ENCODE measurements at places on chromosomes 2 and 18.
A peak's percentile ranks its signal among the peaks of the same experiment; 100 is the strongest.

GRCh38 chr2:193690572-193690971 is 1495.8 kb upstream of the TMEFF2 start:
- no peak for DNase-seq

DNA sequence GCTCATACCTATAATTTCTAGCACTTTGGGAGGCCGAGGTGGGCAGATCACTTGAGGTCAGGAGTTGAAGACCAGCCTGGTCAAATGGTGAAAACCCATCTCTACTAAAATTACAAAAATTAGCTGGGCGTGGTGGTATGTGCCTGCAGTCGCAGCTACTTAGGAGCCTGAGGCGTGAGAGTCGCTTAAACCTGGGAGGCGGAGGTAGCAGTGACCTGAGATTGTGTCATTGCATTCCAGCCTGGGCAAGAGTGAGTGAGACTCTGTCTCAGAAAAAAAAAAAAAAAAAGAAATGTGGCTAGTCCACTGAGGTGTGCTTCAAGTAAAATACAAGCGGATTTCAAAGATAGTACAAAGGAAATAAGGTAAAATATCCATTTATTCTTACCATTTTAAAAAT is 46.2 kb downstream of the RBKS start:
- DNase-seq, result no peak

GRCh38 chr18:22684268-22684667 is 248.9 kb upstream of the RBBP8 start:
- no peak for DNase-seq

DNA sequence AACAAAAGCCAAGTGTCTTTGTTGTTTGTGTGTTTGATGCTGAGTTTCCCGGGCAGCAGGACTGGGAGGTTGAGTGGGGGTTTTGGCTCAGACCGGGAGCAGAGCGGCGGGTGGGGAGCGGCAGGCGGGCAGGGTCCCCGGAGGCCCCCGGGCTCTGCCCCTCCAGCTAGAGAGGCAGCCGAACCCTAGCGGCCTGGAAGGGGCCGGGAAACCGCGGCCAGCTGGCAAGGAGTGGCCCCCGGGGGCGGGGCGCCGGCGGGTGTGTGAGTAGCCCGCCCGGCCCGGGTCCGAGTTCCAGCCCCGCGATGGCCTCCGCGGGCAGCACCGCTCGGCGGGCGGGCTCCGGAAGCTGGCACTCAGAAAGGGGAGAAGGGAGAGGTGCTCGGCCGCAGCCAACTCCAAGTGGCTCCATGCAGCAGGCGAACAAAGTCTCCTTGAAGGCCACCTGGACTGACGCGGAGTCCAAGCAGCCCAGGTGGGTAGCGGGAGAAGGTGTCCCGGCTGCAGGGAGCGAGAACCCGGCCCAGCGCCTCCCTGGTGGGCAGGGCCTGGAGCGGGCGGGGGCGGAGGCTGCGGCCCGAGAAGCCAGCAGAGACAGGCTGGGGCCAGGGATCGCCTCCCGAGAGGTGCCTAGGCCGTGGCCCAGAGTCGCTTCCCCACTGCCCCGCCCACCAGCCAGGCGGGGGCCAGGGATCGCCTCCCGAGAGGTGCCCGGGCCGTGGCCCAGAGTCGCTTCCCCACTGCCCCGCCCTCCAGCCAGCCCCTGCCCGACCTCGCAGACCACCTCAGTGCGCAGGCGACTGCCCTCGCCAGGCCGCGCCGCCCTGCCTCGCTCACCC is at the start of gene ANKRD53:
ANKRD53 (plus strand) TSS at position 290 of the 839 bp plus-strand sequence; CDS start at position 306, 16 bp downstream.
- no peak for DNase-seq

DNA sequence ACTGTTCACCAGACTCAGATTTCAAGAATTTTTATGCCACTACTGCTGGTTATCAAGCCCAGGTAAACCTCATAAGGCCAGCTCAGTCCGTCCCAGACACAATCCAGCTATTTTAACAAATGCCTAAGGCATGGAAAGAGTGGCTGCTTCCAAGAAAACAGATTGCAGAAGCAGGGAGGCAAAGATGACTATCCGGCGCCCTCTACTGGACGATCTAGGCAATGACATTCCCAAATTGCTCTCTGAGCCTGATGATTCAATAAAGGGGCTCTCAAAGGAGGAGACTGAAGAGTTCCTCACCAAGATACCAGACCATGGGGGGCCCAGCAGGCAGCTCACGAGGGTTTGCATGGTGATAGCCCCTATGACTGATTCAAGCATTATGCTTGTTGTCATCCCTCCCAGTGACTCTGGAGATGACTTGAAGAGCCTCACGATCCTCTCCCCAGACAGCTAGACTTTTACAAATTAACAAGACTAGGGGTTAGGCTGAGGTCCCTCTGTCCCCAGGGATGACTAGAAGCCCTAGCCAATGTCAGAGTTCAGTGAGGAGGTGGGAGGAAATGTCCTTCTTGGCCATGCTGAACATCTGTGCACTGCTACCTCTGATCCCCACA is 25.0 kb downstream of the SERPINB8 start:
- peak; percentile 53 for DNase-seq

DNA sequence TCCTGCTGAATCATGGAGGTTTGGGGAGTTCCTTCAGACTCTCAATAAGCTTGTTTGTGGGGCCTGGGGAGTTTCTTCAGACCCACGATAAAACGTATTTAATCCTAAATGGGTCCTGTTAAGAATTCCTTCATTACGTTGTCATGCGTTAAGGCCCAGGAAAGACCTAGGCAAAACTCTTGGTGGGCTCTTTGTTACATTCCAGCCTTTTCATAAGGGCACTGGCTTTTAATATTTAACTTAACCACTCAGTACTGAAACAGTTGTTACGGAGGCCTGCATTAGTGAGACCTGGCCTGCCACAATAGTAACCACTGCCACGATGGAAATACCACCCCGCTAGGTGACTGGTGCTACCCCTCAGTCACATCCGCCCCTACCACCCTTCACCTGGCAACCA is 17.5 kb upstream of the BIN1 start:
- no peak for DNase-seq

GRCh38 chr2:239630618-239631286 is 229.9 kb upstream of the HDAC4 start:
- no peak for DNase-seq

DNA sequence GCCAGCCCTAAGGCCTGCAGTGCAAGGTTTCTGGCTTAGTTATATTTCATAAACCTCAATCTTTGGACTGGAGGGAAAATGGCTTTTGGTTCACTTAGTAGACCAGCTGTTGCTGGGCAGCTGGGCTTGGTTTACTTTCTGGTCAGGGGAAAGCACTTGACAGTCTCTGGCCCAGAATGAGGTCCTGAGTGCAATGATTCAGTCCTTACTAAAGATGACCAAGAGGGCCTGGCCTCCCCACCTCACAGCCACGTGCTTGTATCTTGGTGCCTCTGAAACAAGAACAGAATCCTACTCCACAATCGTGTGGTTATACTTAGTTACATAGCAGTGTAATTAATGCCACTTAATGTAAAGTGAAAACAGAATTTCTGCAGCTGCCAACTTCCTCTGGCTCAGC is 325.5 kb upstream of the MEIS1 start:
- no peak for DNase-seq

DNA sequence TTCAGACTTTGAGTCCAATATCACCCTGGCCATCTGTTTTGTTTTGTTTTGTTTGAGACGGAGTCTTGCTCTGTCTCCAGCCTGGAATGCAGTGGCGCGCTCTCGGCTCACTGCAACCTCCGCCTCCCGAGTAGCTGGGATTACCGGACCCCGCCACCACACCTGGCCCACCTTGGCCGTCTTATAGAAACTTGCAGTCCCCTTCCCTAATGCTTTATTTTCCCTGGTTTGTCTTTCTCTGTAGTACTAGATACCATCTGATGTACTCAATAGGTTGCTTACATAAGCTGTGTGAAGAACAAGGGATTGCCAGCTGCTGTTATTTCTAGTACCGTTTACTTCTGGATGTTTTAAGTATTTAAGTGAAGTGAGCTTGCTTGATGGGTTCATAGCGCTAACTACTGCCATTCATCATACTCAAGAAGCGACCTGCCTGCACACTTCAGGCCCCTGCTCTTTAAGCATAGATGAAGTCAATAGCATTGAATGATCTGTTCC is 1.2 kb downstream of the RPL31 start:
- no peak for DNase-seq

DNA sequence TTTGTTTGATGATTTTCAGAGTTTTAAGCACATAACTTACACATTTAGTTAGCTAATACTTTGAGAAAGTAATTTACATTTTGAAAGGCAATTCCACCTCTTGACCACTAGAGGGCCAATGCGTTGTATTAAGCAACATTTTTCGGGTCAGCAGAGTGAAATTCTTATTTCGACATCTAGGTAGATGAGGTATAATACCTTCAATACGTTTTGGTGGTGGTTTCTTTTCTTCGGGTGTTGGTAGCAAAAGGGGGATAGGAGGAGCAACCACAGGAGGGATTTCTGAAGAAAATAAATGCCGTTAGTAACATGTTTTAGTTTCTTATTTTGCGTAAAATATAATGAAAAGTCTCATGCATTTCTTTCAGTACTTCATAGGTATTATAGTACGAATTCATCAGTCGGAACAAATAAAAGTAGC is 106.3 kb downstream of the TTN start:
- DNase-seq, result peak; percentile 10

DNA sequence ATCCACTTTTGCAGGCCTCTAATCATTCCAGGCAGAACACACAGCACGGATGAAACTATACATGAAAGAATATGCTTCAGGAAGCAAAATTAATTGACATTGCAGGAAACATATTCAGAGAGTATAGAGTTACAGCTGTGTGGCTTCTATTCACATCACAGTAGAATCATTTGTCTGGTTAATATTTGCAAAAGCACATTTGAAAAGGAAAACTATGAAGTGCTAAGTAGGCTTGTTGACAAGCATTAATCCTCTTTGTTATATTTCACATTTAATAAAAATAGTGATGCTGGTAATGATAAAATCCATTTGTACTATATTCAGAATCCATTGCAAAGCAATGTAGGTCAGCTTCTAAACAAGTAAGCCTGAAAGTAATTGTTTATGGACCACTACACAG is 32.2 kb upstream of the PIK3C3 start:
- no peak for DNase-seq

DNA sequence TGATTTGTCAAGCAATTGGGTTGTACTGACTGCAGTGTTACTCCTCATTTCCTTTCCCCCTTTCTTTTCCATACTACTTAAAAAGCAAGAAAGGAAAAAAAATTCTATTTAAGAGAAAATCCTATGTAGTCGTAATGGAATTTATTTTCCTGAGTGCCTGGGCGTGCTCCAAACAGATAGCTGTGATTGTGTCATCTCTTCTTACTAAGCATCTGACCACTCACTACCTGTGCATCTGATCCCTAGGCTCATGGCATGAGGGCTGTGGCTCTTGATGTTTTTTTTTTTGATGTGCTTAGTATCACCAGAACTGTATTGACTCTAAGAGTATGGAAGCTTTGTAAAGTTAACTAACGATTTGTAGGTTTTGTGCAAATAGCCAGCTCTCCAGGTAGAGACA is 19.0 kb downstream of the CRIM1 start:
- no peak for DNase-seq

- peak; percentile 98 for DNase-seq
Observed at GRCh38 chr2:61764035-61764800, 89.6 kb downstream of the FAM161A start.

- DNase-seq, result no peak
Observed at GRCh38 chr2:121833358-121833723, 77.9 kb downstream of the TSN start.

DNA sequence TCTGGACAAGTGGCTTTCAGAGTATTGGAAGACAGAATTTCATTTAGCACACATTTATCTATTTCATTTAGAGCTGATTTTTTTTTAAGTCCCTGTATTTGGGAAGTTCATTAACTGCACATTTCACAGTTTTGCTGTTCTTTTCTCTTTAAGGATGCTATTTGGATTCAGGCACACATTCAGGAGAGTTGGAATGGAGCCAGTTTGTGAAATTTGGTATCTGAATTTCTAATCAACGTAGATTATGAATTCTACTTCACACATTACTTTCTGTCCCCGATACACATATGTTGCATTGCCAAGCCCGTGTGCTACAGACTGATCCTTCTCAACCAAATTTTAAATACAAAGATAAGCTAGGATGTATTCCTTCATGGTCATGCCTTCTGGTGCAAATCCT is 503.9 kb downstream of the IRS1 start:
- DNase-seq, result no peak

DNA sequence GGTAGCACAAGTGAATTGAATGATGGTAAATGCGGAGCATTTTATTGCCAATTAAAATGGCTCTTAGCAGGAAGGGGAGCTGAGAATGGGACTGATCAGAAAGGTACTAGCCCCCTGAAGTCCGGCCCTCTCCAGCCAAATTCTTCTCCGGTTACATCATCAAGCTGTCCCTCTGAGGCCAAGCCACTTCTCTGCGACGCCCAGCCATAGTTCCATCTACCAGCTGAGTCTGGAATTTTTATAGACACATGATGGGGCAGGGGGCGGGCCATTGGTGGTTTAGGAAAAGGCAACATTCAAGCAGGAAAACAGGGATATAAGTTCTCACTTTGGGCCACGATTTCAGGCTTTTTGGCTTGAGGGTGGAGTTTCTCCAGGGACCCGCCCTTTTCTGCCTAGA is 22.7 kb downstream of the RPRM start:
- DNase-seq, result no peak

- DNase-seq, result no peak
Observed at GRCh38 chr2:109173311-109174171, 44.5 kb downstream of the SH3RF3 start.

GRCh38 chr18:34494359-34494696 is 215.8 kb upstream of the DTNA start:
- no peak for DNase-seq

- DNase-seq, result peak; percentile 12
Observed at GRCh38 chr2:168594778-168595177, 138.7 kb downstream of the CERS6 start.

GRCh38 chr18:251572-251971 is 16.3 kb downstream of the THOC1 start:
- DNase-seq, result no peak

DNA sequence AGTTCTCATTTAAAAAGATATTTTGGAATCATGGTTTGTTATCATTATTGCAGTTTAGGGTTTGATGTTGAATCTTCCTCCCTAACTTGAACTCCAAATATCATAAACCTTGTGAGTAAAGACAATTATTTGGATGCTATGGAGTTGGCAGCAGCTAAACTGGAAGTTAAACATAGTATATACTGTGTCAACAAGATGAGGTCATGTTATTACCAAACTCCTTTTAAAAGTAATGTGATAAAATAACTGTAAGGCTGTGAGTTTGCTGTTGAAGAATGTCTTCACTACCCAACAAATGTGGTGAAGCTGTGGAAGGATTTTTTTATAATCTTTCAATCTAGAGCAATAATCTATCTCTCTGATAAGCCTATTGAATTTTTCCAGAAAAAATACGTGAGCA is 16.0 kb downstream of the DNAH6 start:
- no peak for DNase-seq

- peak; percentile 31 for DNase-seq
Observed at GRCh38 chr2:145845207-145845894, 1325.4 kb upstream of the ZEB2 start.

GRCh38 chr18:47901624-47902362 is 28.7 kb downstream of the SMAD2 start:
- DNase-seq, result peak; percentile 79

DNA sequence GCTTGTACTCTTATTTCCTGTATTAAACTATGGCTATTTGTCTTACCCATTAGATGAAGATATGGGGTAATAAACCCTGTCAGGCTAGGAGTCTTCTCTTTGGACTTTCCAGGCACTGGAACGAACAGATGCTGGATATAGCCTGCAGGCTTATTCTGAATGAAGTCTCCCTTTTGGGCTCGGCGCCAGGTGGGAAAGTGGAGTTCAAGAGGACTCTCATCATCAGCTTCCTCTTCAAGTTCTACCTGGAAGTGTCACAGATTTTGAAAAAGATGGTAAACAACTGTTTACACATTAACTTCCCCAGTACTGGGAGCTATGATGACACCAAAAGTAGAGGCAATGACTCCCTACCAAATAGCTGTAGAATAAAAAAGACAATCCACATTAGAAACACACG is 27.9 kb downstream of the AOX1 start:
- DNase-seq, result no peak
